ENCODE measurements at places on chromosomes 1 and 21.

DNA sequence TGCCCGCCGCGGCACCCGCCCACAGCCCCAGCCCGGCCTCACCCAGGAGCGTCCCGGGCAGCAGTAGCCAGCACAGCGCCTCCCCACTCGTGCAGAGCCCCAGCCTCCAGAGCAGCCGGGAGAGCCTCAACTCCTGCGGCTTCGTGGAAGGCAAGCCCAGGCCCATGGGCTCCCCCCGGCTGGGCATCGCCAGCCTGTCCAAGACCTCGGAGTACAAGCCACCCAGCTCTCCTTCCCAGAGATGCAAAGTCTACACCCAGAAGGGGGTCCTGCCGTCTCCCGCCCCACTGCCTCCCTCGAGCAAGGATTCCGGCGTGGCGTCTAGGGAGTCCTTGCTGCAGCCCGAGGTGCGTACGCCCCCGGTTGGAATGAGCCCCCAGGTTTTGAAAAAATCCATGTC, 531.2 kb downstream of the KIF26B start:
- no peak for DNase-seq

GRCh38 chr21:46347791-46348381, 23.9 kb downstream of the PCNT start:
- peak; percentile 20 for DNase-seq

- DNase-seq, result peak; percentile 62
These were observed 12.1 kb upstream of the DEGS1 start for GRCh38 chr1:224170748-224171478.

GRCh38 chr1:54273092-54273794, 73.3 kb downstream of the MRPL37 start:
- DNase-seq, result peak; percentile 63

GRCh38 chr21:45413922-45414321, 9.0 kb downstream of the COL18A1 start:
- no peak for DNase-seq

GRCh38 chr1:155760751-155761475, 72.0 kb downstream of the DAP3 start:
- DNase-seq, result no peak

DNA sequence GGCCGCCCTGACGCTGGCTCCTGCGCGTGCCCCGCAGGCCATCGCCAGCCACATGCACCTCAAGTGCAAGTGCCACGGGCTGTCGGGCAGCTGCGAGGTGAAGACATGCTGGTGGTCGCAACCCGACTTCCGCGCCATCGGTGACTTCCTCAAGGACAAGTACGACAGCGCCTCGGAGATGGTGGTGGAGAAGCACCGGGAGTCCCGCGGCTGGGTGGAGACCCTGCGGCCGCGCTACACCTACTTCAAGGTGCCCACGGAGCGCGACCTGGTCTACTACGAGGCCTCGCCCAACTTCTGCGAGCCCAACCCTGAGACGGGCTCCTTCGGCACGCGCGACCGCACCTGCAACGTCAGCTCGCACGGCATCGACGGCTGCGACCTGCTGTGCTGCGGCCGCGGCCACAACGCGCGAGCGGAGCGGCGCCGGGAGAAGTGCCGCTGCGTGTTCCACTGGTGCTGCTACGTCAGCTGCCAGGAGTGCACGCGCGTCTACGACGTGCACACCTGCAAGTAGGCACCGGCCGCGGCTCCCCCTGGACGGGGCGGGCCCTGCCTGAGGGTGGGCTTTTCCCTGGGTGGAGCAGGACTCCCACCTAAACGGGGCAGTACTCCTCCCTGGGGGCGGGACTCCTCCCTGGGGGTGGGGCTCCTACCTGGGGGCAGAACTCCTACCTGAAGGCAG, 23.4 kb upstream of the ARF1 start:
- no peak for DNase-seq

GRCh38 chr1:51567653-51568052, 48.6 kb upstream of the EPS15 start:
- DNase-seq, result no peak

DNA sequence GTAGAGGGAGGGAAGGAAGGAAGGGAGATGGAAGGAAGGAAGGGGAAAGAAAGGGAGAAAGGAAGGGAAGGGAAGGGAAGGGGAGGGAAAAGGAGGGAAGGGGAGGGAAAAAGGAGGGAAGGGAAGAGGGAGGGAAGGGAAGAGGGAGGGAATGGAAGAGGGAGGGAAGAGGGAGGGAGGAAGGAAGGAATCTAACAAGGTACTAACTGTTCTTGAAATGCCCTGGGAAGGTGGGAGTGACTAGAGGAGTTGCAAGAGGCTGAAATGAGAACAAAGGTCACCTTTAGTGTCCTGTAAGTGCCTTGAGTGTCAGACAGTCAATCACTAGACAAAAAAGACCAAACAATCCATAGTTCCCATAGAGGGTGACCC, 2.3 kb upstream of the ATP2B4 start:
- DNase-seq, result no peak

All from NAMALWA (cell line).